ENCODE measurements at places on chromosomes 7 and 10.

DNA sequence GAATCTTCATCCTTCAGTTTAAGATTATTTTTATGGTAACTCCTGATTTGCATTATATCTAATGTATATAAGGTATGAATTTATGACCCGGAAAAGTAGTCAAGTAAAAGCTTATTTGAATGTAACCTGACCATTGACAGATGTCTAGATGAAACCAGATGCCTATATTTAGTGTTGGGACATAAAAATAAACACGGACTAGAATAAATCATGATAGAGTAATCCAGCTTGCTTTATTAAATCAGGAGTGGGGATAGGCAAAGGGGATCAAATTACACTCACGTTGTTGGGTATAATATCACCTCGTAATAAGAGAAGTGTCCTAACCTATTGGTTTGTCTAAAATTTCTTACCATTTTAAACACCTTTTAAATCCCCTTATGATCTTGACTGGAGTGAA, 244.6 kb downstream of the AGMO start:
- DNase-seq, result no peak

DNA sequence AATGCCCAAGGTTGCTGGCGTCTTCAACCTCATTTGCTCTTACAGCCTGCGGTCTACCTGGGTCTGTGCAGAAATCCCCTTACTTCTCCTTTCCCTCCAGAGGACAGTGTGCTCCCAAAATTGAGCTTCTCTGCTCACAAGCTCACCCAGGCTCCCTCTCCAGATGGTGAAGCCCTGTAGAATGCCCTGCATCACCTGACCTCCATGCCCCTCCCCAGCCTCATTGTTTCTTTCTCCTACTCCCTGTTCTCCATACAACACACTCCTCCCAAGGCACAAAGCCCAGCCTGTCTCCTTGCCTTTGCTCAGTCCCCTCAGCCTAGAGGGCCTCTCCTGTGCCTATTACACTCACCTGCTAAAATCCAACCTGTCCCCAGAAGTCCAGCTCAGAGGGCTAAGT, 3.5 kb downstream of the CRHR2 start:
- DNase-seq, result no peak

DNA sequence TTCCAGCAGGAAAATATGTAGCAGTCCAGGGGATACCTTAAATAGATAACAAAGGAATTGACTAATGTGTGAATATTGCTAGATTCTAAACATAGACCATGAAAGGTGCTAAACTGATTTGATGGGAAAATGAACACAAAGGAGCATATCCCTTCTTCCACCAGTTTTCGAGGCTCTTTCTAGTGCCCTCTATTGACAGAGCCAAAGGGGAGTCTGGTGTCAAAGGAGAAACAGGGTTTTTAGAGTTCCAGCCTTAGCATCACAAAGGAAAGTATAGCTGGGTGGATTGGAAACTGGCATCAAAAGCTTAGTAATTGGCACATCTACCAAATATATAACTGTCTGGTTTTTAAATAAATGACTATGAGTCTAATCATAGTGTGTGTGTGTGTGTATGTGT, 636.8 kb downstream of the ETV1 start:
- DNase-seq, result no peak

DNA sequence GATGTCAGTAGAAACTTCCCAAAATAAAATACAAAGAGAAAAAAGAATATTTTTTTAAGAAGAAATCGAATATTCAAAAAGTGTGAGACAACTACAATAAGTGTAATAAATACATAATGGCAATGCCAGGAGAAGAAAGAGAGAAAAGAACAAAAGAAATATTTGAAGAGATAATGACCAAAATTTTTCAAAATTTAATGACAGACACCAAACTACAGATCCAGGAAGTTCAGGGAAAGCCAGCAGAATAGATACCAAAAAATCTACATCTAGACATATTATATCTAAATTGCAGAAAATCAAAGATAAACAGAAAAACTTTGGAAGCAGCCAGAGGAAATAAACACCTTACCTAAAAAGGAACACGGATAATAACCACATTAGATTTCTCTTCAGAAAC, 66.8 kb upstream of the CDK1 start:
- no peak for DNase-seq

- DNase-seq, result no peak
These were observed 38.1 kb upstream of the SEMA3A start for GRCh38 chr7:84232646-84233045.

DNA sequence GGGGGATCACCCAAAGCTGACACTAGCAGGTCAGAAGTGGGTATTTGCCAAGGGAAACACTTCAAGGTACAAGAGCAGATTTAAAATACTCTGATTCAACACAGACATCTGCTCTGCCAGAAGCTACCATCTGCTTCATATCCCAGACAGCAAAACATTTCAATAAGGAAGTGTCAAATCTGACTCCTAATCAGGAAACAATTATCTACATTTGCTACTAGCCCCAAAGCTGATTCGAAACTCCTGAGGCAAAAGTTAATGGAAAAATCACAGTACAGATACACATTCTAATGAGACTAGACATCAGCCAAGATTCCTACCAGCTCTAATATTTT, 48.9 kb downstream of the PARD3 start:
- DNase-seq, result no peak

DNA sequence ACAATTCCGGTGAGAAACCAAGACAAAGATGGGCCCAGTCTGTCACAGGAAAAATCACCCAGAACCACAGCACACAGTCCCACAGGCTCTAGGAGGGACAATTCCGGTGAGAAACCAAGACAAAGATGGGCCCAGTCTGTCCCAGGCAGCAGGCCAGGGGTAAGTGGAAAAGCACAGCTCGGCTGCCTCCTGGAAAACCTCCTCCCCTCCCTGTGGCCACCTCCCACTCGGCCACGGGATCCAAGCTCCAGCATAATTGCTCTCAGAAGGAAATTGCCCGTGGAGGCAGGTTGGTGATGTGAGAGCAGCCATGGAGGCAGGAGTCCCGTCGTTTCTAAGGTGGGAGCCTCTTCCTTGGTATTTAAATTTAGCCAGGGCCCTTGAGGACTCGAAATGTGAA, 95.7 kb downstream of the PLXNA4 start:
- no peak for DNase-seq

GRCh38 chr7:130273081-130273932, 6.6 kb downstream of the CPA2 start:
- no peak for DNase-seq

DNA sequence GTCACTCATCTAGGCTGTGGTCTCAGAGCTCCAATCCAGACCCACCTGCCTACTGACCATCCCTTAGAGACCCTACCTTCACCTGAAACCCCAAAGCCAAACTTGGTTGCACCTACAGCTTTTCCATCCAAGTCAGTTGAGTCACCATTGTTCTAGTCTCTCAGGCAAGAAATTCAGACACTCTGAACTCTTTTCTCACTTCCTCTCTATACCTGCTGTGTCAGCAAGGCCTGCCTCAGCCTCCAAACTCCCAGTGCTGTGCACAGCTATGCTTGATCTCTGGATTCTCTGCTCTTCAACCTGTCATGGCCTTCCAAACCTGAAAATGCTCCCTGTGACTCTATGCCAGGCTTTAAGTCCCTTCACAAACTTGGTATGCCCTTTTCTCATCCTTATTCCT, 47.4 kb upstream of the MTURN start:
- no peak for DNase-seq

DNA sequence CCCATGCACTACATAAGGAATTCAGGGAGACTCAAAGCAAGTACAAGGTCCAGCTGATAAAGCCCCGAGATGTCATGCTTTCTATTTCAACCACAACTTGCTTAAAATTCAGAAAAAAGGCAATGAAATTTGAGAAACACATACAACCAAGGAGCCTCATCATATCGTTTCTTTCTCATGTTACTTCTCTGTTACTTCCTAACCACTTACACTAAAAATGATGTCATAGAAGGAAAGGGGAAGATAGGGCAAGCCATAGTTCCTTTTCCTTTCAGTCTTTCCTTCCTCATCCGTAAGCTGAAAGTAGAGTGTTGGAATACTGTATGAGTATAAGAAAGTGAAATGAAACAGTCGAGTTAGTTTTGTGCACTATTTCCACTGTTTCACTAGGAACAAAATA, 27.9 kb upstream of the CDK14 start:
- no peak for DNase-seq
